ENCODE measurements at places on chromosomes 1 and 21. TPM values are rescaled to one million over a fixed set of nuclear protein-coding genes. Genes with fewer than 3 reads are reported as not detected.

Gene PEX10
- total RNA-seq, result 15.1 TPM

Gene CACNA1E
- total RNA-seq, result not detected

Gene HSPB7
- total RNA-seq, result not detected

Gene LIX1L
- 44.9 TPM for total RNA-seq

Gene ASCL5
- not detected for total RNA-seq

Gene LCE1C
- not detected for total RNA-seq

Gene MX1
- total RNA-seq, result 169 TPM

Gene WDTC1
- 19.3 TPM for total RNA-seq

Gene KLF17
- total RNA-seq, result not detected

Gene CD244
- 0.14 TPM for total RNA-seq

Gene SPATA17
- 0.14 TPM for total RNA-seq

Gene KCNN3
- 0.25 TPM for total RNA-seq

Gene RIPPLY3
- total RNA-seq, result 0.16 TPM

Gene KIF17
- 0.25 TPM for total RNA-seq

Gene COPA
- total RNA-seq, result 148 TPM

Gene ARHGEF16
- total RNA-seq, result not detected

Gene USH2A
- total RNA-seq, result not detected

Gene FLG
- total RNA-seq, result not detected

Gene FAM177B
- total RNA-seq, result not detected

Gene CAPN9
- not detected for total RNA-seq

Gene TNFRSF14
- 135 TPM for total RNA-seq

Gene CD247
- total RNA-seq, result 149 TPM

Gene EVI5
- 32.6 TPM for total RNA-seq

Gene GPR153
- 0.16 TPM for total RNA-seq

Gene LCE6A
- total RNA-seq, result not detected

Gene C4BPA
- not detected for total RNA-seq

Gene TMEM79
- total RNA-seq, result 10.5 TPM

Gene RPTN
- total RNA-seq, result not detected

Gene CXADR
- 0.91 TPM for total RNA-seq

Gene PADI3
- not detected for total RNA-seq

Gene TEDDM1
- not detected for total RNA-seq

Gene SPRR3
- total RNA-seq, result not detected

Gene HOOK1
- 15.2 TPM for total RNA-seq

Gene FAM43B
- not detected for total RNA-seq

Gene ZFP69
- total RNA-seq, result 4.6 TPM

Gene SLC35F3
- 0.86 TPM for total RNA-seq

Gene HSD3B1
- not detected for total RNA-seq

Gene C1orf115
- 0.78 TPM for total RNA-seq

Gene PPIAL4G
- total RNA-seq, result 0.05 TPM

Gene PIGR
- 0.07 TPM for total RNA-seq

Gene TNFAIP8L2
- total RNA-seq, result 19.2 TPM

Gene OR2L5
- total RNA-seq, result not detected

Gene CRNN
- total RNA-seq, result not detected

Gene DTL
- 114 TPM for total RNA-seq

Gene GPX7
- 19.0 TPM for total RNA-seq

Gene PTAFR
- 0.19 TPM for total RNA-seq

Gene SLAMF7
- 40.3 TPM for total RNA-seq

Gene PGLYRP4
- not detected for total RNA-seq

Gene NUF2
- total RNA-seq, result 57.6 TPM

Gene DNAJC6
- 2.3 TPM for total RNA-seq

Gene MYOM3
- total RNA-seq, result not detected

Gene ANKRD65
- not detected for total RNA-seq

Gene PTPRU
- 0.37 TPM for total RNA-seq

Gene SLC22A15
- total RNA-seq, result 0.25 TPM

Gene PGBD5
- not detected for total RNA-seq
